ENCODE measurements at places on chromosomes 6 and 20.

- no peak for DNase-seq
Measured at GRCh38 chr20:7505152-7505834, 435.0 kb downstream of the HAO1 start.

DNA sequence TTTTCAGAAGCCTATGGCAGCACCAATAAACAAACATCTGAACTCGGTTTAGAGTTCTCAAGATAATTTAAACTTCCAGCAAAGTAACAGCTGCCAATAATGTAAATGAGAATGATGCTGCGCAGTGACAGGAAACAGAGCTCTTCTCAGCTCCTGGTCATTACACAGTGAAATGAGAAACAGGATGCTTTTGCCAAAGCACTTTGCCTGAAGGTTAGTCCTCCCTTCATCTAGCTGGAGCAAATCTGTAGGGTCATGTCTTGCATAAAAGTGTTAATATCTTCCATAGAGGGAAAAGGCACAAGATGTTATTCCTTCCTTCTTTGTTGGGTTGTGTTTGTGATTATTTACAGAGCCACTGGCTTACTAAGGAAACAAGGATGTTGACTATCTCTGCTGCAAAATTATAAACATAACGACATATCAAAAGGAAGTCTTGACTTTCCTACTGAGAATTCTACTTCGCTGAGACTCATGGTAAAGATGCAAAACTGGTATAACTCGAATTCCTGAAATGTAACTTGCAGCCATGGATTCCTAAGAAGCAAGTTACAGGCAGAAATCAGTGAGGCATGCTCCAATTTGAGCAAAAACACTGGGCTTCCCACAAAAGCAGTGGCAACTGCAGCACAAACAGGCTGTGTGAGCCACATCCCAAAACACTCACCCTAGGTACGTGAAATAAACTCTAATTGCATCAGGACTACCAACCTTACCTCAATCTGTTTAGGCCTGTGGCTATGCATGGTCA, 102.5 kb upstream of the BEND6 start:
- no peak for DNase-seq

GRCh38 chr6:143611580-143611979, 66.2 kb upstream of the PHACTR2 start:
- no peak for DNase-seq

- DNase-seq = no peak
Measured at GRCh38 chr20:25248786-25249172, 894 bp downstream of the PYGB start.

DNA sequence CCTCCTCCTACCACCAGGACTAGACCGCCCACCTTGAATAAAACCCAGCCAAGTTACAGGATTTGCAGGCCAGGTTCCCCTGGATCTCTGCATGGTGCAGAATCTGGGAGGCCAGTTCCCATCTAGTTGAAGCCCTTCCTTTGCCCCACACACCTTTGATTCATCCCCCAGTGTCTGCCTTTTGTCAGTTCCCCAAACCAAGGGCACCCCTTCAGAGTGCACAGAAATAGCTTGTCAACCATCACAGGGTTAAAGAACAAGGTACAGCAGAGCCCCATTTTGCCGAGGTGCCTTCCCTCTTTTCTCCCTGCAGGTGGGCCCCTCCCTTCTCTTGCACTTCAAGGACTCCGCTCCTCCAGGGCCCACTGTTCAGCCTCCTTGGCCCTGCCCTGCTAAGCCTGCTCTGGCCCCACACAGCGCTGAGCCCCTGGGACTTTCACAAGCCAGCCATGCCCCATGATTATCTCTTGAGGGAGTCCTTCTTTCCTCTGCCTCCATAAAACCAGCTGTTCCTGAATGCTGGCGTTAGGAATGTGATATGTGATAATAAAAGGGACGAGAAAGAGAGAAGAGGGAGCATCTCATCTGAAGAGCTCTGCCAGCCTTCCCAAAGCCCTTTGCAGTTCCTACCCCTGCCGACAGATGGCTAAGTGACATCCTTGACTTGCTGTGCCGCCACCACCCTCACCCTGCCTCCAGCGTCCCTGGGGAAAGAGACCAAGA, 280.3 kb downstream of the CDC5L start:
- no peak for DNase-seq

DNA sequence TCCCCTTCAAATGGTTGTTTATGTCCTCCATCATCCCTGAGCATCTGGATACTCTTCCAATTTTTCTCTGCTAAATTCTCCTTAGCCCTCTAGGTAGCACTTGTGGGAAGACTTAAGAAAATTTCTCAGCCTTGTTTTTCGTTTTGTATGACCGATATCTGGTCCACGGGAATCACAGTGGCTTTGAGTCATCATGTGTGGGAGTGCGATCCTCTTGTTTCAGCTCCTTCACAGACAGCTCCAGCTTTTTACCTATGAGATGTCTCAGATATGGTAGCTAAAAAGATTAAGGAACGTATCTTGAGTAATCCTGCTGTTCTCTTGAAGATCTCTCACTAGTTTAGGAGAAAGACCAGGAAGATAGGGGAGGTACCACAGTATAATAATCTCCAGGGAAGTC, 196.1 kb downstream of the GRM1 start:
- DNase-seq = no peak

- no peak for DNase-seq
Measured at GRCh38 chr6:18166312-18167036, 11.3 kb downstream of the KDM1B start.

DNA sequence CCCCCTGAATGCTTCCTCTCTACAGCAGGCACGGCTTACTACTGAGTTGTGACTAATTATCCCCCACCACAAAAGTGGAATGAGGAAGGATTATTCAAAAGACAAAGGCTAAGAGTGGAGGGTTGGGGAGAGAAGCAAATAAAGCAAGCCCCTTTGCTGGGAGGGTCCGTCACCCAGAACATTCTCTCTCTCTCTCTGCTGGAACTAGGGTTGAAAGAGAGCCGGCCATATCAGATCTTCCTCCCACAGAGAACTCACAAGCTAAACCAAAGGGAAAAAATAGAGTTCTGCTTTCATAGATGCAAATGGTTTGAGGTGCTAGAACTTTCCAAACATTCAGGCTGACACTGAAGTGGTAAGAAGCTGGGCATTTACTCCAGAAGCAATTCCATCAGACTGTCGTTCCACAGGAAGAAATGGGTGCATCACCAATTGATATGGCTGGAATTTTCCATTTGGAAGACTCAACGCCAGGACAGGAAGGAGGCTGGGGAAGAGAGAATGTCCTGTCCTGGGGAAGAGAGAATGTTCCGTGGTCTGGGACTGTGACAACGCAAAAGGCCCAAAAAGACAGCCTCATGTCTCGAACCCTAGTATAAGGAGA, 7.9 kb downstream of the ZMYND8 start:
- no peak for DNase-seq

- no peak for DNase-seq
Measured at GRCh38 chr6:84027340-84028181, 6.0 kb upstream of the MRAP2 start.

- DNase-seq = no peak
Measured at GRCh38 chr6:147397306-147397705, 111.2 kb upstream of the SAMD5 start.

DNA sequence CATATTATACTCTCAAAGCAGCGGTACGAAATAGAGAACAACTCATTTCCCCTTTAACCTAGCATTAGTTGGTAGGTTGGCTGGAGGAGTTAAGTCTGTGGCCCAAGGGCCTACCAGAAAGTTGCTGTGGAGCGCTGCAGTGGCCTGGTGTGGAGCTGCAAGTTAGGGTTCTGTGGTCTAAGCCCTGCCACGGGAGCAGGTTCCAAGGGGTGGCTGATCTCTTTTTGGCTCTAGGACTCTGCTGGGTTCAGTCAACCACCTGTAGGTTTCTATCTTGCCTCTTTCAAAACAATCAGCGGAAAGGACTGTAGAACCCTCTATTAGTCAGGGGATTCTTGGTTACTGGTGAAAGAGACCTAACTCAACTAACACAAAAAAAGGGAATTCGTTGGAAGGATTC, 54.5 kb upstream of the TULP4 start:
- no peak for DNase-seq

GRCh38 chr6:116268589-116269293, 11.0 kb downstream of the TSPYL1 start:
- peak; percentile 32 for DNase-seq

DNA sequence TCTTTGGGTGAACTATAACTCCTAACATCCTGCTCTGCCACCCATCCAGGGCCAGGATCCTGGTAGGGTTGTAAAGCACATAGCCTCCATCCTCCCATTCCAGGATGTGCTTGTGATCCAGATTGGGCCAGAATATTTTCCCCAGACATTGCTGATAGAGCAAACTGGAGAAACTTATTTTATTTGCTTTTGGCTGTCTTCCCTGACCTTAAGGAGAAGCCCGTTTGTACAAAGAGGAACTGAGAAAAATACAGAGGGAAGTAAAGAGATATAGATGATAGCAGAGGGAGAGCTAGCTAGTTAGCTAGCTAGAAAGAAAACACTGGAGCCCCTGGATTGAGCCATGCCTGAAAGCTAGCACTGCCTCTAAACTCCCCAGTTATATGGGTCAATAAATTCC, 9.0 kb upstream of the HDAC2 start:
- DNase-seq = no peak

DNA sequence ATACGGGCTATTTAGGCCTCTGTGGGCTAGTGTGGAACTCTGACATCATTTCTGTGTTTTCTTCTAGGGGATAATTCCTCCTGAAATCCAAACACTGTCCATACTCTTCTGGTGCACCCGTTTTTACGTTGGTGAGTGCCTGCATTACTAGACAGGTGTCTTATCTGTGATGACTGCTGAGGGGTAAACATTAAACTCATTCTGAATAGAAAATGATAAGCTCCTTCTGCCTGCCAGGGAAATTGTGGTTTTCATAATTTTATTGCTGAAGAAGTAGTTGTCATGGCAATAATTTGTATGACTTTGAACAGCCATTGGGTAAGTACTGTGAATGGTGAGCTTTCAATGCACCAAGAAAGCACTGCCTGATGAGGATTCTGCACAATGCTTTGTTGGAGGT, 705.6 kb downstream of the UTRN start:
- DNase-seq = no peak

DNA sequence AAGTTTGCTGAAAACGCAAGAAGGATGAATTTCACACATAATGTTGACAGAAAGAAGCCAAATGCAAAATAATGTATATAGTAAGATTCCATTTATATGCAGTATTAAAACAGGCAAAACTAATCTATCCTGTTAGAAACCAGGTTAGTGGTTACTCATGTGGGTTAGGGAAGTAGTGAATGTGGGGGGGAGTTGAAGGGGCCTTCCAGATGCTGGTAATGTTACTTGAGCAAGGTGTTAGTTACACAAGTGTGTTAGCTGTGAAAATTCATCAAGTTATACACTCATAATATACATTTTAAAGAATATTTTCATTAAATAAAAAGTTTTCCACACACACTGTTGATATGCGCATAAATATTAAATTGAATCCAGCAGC, 29.8 kb downstream of the USP45 start:
- no peak for DNase-seq

- DNase-seq = no peak
Measured at GRCh38 chr6:88223298-88223697, 57.2 kb upstream of the CNR1 start.

DNA sequence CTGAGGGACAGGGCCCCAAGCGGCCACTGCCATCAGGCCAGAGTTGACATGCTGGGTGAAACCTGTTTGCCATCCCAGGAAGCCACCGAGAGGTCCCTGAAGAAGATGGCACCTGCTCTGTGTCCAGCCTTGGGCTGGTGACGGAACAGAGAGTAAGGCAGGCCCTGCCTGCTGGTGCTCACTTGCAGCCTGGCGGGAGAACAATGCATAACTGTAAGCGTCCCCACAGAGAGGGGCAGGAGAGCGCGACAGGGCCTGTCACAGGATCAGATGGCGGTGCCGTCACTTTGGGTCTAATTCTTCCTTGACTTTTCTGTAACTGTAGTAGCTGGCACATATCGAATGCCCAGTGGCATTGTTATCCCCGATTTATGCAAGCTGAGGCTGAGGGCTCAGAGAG, 29.0 kb upstream of the VSTM2L start:
- no peak for DNase-seq

DNA sequence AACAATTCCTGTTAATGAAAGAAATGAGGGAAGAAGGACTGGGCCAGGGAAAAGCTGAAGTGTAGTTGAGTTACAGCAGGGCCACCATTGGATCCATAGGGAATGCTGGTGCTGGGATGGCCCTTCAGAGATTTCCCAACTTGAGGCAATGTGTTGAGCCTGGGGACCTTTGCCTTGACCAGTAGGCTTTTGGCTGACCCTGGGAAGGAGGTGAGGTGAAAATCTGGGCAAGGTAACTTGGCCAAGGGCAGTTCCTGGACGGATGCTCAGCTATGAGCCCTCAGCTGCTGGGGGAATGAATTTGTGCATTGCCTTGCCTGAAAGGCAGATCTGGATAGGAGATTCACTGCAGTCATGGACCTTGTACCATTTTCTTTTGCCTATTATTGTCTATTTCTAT, 20.4 kb downstream of the UTRN start:
- DNase-seq = no peak

- DNase-seq = no peak
Measured at GRCh38 chr6:56657354-56657753, 14.7 kb upstream of the DST start.

- DNase-seq = no peak
Measured at GRCh38 chr6:32843331-32843978, 392 bp downstream of the PSMB8 start.

- DNase-seq = no peak
Measured at GRCh38 chr20:31681128-31681727, 41.4 kb downstream of the BCL2L1 start.

- DNase-seq = no peak
Measured at GRCh38 chr6:125844989-125845388, 54.2 kb downstream of the NCOA7 start.

DNA sequence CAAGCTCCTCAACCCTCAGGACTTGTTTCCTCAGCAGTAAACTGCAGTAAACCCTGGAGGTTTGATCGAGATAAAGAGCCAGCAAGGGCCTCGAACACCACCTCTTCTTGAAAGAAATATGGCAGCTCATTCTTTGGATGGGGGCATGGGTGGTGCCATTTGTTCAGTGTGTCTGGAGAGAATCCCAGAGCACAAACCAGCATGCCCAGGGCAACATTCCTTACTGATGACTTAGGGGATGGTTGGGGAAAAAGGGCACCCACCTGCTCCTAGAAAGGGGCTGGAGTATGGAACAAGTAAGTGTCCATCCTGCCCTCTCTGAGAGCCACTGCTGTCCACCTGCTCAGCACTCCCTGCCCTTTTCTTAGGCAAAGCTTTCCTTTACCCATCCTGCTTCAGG, 31.3 kb upstream of the ZFAND3 start:
- no peak for DNase-seq

- no peak for DNase-seq
Measured at GRCh38 chr20:57392512-57393271, 1.5 kb downstream of the RBM38 start.

GRCh38 chr6:8736156-8736895, 301.0 kb upstream of the SLC35B3 start:
- no peak for DNase-seq

GRCh38 chr20:45459606-45460005, 9.9 kb upstream of the WFDC2 start:
- DNase-seq = no peak
